Calu3 (cell line): ENCODE measurements at places on chromosomes 1 and 21. TPM values are rescaled to one million over a fixed set of nuclear protein-coding genes. Genes with fewer than 3 reads are reported as not detected.

GRCh38 chr1:160877221-160877620 is 7.8 kb downstream of the ITLN1 start:
- peaks cover 34% of the 10 kb centered on the region for H3K27me3 ChIP-seq
- H3K4me1 ChIP-seq = peaks cover 17% of the 10 kb centered on the region
- H3K4me3 ChIP-seq = no peak overlapping the region
- no peak overlapping the region for H3K27ac ChIP-seq
- no peaks in the 10 kb centered on the region for H3K36me3 ChIP-seq

DNA sequence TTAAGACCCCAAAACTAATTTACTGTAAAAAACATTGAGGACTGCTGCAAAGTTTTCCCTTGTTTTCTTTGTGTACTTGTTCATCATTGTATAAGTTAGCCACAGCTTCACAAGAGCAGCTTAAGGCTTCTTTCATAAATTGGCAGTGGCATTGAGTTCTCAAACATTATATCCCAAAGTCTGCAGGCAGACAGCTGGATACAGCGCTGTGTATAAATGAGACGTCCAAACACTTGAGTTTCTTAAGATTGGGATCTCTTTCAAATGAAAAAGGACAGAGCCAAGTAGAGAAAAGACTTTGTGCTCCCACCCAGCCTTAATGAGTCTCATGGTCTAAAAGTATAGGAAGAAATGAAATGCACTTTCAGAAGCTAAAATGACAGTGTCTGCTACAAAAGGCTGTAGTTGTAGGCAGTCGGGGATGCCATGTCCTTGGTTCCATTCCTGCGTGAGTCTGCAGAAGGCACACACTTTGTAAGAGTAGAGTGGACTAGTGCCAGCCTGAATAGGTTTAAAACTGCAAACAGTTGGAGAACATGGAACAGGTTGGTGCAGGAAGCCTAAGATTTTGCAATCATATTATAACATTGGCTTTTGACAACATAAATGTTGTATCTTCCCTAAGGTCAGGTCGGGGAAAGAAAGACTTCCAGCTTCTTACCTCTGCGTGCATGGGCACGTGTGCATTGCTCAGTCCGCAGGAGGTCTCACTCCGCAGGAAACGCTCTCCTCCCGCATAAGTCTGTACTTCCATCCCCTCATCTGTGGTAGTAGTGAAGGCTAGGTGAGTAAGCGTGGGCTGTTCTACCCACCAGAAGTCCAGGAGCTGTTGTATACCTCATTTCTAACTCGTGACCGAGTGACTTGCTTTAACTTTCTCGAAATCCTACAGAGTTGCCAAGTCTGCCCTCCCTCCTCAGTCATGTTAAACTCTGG is 94.4 kb downstream of the CD247 start:
- no peak overlapping the region for H3K4me3 ChIP-seq
- no peaks in the 10 kb centered on the region for H3K36me3 ChIP-seq
- H3K27ac ChIP-seq = no peak overlapping the region
- no peak for DNase-seq
- H3K27me3 ChIP-seq = no peaks in the 10 kb centered on the region
- no peaks in the 10 kb centered on the region for H3K4me1 ChIP-seq

GRCh38 chr1:42259739-42260064 is 75.3 kb downstream of the FOXJ3 start:
- no peak overlapping the region for H3K4me3 ChIP-seq
- no peak overlapping the region for H3K27ac ChIP-seq
- no peaks in the 10 kb centered on the region for H3K27me3 ChIP-seq
- peaks cover 6% of the 10 kb centered on the region for H3K36me3 ChIP-seq
- no peak for DNase-seq

DNA sequence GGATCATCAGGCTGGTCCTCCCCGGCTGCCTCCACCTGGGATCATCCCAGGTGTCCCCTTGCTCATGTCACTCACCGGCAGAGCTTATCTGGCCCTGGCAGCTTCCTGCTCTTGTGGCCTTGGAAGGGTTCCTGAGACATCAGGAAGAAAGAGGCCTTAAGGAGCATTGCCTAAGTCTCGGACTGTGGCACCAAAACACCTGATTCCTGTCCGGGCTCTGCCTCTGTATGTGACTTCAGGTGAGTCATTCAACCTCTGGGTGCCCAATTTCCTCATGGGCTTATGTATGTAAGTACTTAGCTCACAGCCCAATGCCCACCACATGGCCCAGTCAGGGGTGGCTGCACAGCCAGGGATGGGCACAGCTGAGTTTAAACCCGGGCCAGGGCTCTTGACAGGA is 255.9 kb upstream of the VAMP3 start:
- no peaks in the 10 kb centered on the region for H3K4me1 ChIP-seq
- H3K4me3 ChIP-seq = no peak overlapping the region
- no peak for DNase-seq
- no peak overlapping the region for H3K27ac ChIP-seq

GRCh38 chr1:2584686-2585317 is 1.8 kb upstream of the PRXL2B start:
- H3K27me3 ChIP-seq = no peaks in the 10 kb centered on the region
- no peak for DNase-seq
- peaks cover 22% of the 10 kb centered on the region for H3K4me1 ChIP-seq
- no peak overlapping the region for H3K27ac ChIP-seq
- peaks cover 40% of the 10 kb centered on the region for H3K36me3 ChIP-seq
- H3K4me3 ChIP-seq = peak overlapping the region; percentile 72

Gene MANEAL
- total RNA-seq = 28.1 and 28.6 TPM in 2 replicates

Gene SH3BP5L
- 25.3 and 27.1 TPM in 2 replicates for total RNA-seq
